Heart right ventricle (tissue), 16 donors: ENCODE measurements at places on chromosomes 1 and 21. TPM values are rescaled to one million over a fixed set of nuclear protein-coding genes. Genes with fewer than 3 reads are reported as not detected.

- H3K4me3 ChIP-seq: no peak overlapping the region
- no peaks in the 10 kb centered on the region for H3K36me3 ChIP-seq
- DNase-seq: no peak
- H3K4me1 ChIP-seq: no peaks in the 10 kb centered on the region
- H3K27ac ChIP-seq: no peak overlapping the region
These were observed 794 bp downstream of the KRTAP12-3 start for GRCh38 chr21:44658541-44658910.

ITSN1 gene
- 34.5 TPM for total RNA-seq

- H3K4me3 ChIP-seq: no peak overlapping the region
- H3K27me3 ChIP-seq: no peaks in the 10 kb centered on the region
- DNase-seq: no peak
- H3K36me3 ChIP-seq: no peaks in the 10 kb centered on the region
- no peak overlapping the region for H3K27ac ChIP-seq
- peaks cover 14% of the 10 kb centered on the region for H3K4me1 ChIP-seq
These were observed 62.4 kb downstream of the FGGY start for GRCh38 chr1:59359325-59359724.

DNA sequence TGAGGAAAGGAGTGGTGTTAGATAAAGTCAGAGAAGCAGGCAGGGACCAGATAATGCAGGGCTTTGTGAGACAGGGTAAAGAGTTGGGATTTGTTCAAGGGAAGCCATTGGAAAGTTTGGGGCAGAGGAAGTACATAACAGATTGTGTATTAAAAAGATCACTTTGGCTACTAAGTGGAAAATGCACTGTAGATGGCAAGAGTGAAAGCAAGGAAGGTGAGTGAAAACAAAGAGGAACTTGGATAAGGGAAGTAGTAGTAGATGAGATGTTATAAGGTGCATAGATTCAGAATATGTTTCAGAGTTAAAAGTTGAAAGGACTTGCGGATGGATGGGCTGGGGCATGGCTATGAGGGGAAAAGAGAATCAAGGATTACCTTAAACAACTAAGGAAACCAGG, 17.4 kb downstream of the MRPL39 start:
- no peaks in the 10 kb centered on the region for H3K4me1 ChIP-seq
- no peaks in the 10 kb centered on the region for H3K36me3 ChIP-seq
- DNase-seq: no peak
- H3K27ac ChIP-seq: no peak overlapping the region

DNA sequence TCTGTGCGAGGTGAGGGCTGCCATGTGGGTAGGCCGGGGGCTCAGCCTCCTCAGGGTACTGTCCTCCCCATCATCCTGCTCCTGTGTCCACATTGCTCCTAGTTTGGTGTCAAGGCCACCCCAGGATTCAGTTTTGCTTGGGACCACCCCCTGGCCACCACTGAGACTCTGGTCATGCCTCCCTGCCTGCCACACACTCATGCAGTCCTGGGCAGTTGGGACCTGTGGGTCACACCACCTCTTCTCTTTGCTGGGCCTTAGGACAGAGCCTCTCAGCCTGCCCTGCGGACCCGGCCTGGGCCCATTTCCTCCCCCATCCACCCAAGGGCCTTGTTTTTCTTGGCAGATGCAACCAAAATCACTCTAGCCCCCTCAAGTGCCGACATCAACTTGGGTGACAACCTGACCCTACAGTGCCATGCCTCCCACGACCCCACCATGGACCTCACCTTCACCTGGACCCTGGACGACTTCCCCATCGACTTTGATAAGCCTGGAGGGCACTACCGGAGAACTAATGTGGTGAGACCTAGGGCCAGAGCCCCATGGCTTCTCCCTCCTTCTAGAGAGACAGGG, 19.4 kb downstream of the TMEM81 start:
- no peak overlapping the region for H3K27ac ChIP-seq
- H3K27me3 ChIP-seq: no peaks in the 10 kb centered on the region
- DNase-seq: no peak
- H3K36me3 ChIP-seq: no peaks in the 10 kb centered on the region
- H3K4me3 ChIP-seq: no peak overlapping the region
- H3K4me1 ChIP-seq: peaks cover 6% of the 10 kb centered on the region

DNA sequence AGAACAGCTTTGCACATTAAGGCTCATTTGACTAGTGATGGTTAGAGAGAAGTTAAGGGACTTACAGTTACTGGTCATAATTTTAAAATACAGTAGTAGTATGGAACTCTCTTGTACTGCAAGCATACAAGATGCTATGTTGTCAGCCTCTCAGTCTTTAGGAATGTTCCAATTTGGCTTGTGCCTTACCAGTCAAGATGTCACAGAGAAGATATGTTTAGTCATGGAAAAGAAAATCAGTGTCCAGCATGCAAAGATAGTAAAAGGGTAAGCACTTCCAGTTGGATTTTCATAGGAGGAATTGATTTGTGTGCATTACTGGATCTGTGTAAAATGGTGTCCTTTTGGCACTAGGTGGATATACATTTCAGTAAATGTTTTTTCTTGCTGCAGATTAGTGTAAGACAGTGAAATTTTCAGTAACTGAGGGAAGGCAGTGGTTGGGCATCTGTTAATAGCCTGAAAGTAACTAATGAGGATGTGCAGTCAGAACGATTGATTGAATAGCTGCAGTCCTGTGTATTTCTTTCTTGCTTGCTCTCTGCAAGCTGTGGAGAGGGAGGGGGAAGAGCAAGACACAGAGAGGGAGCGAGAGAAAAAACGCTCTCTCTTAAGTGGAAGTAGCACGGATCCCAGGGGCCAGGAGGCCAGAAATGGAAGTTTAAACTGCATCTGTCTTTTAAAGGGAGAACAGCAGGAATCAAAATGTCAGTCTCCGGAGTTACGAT, 108.2 kb downstream of the CLEC20A start:
- H3K27me3 ChIP-seq: no peaks in the 10 kb centered on the region
- no peak overlapping the region for H3K4me3 ChIP-seq
- no peak overlapping the region for H3K27ac ChIP-seq
- peaks cover 27% of the 10 kb centered on the region for H3K4me1 ChIP-seq

DNA sequence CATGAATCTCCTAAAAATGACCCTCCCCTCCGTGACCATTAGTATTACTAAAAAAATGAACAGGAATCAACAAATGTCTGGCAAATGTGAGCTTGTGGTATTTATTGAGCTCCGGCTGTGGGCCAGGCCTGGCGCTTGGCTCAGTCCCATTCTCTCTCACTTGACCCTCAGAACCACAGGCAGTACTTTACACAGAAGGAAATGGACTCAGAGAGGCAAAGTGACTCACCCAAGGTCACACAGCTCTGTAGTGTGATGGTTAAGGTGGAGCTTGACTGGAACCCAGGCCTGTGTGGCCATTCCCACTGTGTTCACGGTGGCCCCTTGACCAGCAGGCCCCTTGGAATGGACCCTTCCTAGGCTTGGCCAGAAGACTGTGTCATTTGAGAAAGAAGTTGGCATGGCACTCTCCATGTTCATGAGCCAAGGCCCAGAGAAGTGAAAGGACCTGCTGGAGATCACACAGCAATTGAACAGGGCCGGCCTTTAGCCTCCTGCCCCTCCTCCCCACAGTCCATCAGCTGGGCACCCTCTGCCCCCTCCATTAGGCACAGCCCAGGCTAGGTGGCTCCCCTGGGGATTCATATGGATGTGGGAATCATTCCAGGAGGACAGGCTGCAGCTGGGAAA, 32.1 kb downstream of the FAM151A start:
- H3K36me3 ChIP-seq: peaks cover 50% of the 10 kb centered on the region
- peak overlapping the region; percentile 60 for H3K27ac ChIP-seq
- no peak overlapping the region for H3K4me3 ChIP-seq
- no peaks in the 10 kb centered on the region for H3K27me3 ChIP-seq

DNA sequence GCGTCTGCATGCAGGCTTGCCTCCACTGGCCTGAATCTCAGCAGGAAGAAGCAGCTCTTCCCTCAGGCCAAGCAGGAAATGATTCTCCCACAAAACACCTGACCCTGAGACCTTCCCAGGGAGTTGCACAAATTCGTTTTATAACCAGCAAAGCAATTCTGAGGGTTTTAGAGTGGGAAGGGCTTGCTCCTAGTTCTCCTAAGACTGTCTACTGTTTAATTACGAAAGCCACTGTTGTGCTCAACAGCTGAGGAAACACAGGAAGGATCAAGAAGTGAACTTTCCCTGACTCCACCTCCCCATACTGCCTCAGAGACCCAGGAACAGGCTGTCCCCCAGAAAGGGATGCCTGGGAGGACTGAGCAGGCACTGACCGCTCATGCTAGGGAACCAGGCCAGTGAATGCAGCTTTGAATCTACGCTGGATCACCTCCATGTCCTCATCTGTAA, 37.0 kb upstream of the PUM1 start:
- peak overlapping the region; percentile 27 for H3K27ac ChIP-seq
- no peaks in the 10 kb centered on the region for H3K27me3 ChIP-seq
- DNase-seq: no peak
- no peak overlapping the region for H3K4me3 ChIP-seq

DNA sequence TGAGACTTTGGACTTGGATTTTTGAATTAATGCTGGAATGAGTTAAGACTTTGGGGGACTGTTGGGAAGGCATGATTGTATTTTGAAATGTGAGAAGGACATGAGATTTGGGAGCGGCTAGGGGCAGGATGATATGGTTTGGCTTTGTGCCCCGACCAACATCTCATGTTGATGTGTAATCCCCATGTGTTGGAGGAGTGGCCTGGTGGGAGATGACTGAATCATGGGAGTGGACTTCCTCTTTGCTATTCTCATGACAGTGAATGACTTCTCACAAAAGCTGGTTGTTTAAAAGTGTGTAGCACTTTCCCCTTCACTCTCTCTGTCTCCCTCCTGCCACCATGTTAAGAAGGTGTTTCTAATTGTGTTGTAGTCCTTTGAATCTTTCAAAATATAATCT, 9.3 kb upstream of the PHGDH start:
- no peak overlapping the region for H3K27ac ChIP-seq
- H3K4me1 ChIP-seq: no peaks in the 10 kb centered on the region
- H3K27me3 ChIP-seq: no peaks in the 10 kb centered on the region
- no peak for DNase-seq
- no peaks in the 10 kb centered on the region for H3K36me3 ChIP-seq

- H3K27ac ChIP-seq: no peak overlapping the region
- H3K4me3 ChIP-seq: no peak overlapping the region
- H3K36me3 ChIP-seq: no peaks in the 10 kb centered on the region
- H3K27me3 ChIP-seq: no peaks in the 10 kb centered on the region
- peak; percentile 27 for DNase-seq
These were observed 207.1 kb downstream of the SLC35F3 start for GRCh38 chr1:234111458-234112142.

PLA2G2C gene
- not detected for total RNA-seq

DNA sequence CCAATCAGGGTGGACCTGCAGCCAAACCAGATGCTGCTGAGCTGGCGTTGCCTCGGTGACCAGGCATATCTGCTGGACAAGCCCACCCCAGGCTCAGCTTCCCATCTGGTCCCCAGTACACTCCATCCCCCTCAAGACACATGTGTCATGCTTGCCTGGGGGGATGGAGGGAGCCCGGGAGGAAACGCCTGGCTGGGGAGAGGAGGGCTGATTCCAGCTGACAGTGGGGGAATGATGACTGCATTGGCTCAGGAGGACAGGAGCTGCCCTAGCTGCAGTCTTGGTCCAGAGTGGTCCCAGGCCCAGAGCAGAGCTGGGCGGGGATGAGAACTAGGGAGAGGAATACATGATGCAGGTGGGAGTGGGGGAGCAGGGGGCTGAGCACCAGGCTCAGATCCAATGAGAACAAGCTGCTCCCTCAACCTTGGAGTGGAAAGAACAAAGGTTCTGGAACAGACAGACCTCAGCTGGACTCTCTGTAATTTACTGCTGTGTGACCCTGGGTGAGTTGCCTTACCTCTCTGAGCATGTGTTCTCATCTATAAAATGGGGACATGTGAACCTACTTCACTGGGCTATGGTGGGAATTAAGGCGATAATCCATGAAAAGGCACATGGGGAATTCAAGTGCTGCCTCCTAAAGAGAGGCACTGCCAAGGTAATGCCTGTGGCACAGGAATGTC, 23.1 kb upstream of the ECE1 start:
- H3K4me3 ChIP-seq: no peak overlapping the region
- no peaks in the 10 kb centered on the region for H3K36me3 ChIP-seq
- peaks cover 65% of the 10 kb centered on the region for H3K4me1 ChIP-seq
- no peak for DNase-seq
- no peaks in the 10 kb centered on the region for H3K27me3 ChIP-seq
- no peak overlapping the region for H3K27ac ChIP-seq

- H3K27me3 ChIP-seq: no peaks in the 10 kb centered on the region
- no peaks in the 10 kb centered on the region for H3K36me3 ChIP-seq
- no peak overlapping the region for H3K27ac ChIP-seq
- no peak overlapping the region for H3K4me3 ChIP-seq
- DNase-seq: no peak
- no peaks in the 10 kb centered on the region for H3K4me1 ChIP-seq
These were observed 204.5 kb upstream of the GREM2 start for GRCh38 chr1:240816472-240816871.

DNA sequence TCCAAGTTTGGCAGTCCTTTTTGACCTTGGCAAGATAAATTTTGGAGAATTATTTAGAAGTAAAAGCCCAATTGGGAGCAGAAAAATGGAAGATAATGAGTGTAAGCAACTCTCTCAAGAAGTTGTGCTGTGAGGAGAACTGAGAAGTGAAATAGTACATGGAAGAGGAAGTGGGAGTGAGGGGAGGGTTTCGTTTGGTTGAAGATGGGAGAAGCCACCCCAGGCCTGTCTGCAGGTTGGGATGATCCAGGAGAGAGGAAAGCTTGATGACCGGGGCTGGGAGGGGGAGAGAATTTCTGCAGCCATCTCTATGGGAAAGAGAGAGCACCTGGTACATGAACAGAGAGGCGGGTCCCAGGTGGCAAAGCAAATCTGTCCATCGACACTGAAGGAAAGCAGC, 8.6 kb upstream of the RCAN1 start:
- H3K27me3 ChIP-seq: no peaks in the 10 kb centered on the region
- no peak overlapping the region for H3K27ac ChIP-seq
- DNase-seq: no peak
- no peak overlapping the region for H3K4me3 ChIP-seq
- no peaks in the 10 kb centered on the region for H3K36me3 ChIP-seq

DNA sequence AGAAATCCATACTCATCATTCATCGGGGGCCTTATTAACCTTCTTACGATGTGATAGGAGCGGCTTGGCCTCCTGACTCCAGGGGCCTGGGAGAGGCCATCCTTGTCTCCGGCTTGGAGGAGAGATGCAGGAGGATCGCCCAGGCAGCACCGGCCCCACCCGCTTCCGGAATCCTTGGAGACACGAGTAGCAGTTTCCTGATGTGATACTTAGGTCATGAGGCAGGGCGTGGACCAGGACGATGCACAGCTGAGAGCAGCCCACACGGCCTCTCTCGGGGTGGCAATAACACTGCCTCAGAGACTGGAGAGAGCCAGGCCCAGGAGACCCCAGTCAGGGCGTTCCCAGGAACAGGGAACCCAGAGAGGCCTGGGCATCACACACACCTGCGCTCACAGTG, 163.6 kb upstream of the ARHGEF16 start:
- H3K36me3 ChIP-seq: no peaks in the 10 kb centered on the region
- peaks cover 21% of the 10 kb centered on the region for H3K27me3 ChIP-seq
- DNase-seq: no peak
- peaks cover 11% of the 10 kb centered on the region for H3K4me1 ChIP-seq
- no peak overlapping the region for H3K27ac ChIP-seq
- no peak overlapping the region for H3K4me3 ChIP-seq

GRCh38 chr1:172144445-172145061, 275.9 kb upstream of the C1orf105 start:
- H3K27me3 ChIP-seq: no peaks in the 10 kb centered on the region
- DNase-seq: peak; percentile 86
- H3K4me3 ChIP-seq: peak overlapping the region; percentile 29
- H3K36me3 ChIP-seq: no peaks in the 10 kb centered on the region
- peak overlapping the region; percentile 88 for H3K27ac ChIP-seq
